ENCODE measurements at places on chromosomes 12 and 14.

GRCh38 chr14:65723348-65723747 lies 310.8 kb downstream of the FUT8 start:
- no peak for DNase-seq

DNA sequence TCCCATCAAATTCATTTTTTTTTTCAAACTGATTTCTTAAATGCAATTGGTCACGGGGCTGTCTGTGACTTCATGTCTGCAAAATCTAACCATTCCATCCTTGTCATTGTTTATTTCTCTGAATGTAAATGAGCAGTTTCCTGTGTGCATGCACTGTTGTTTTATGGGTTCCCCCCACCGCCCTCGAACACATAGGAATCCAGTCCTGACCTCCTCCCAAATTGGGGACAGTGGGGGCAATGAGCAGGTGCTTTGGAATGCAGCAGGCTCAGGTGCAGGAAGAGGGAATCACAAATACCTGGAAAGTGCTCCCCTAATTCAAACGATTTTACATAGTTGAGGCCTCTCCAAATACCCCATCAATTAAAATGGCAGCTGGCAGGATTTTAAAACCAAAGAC lies 62.6 kb upstream of the ESRRB start:
- no peak for DNase-seq

- DNase-seq, result no peak
Observed at GRCh38 chr14:101128478-101129321, 225.2 kb upstream of the RTL1 start.

- DNase-seq, result no peak
Observed at GRCh38 chr12:130968611-130969010, 14.9 kb downstream of the ADGRD1 start.

GRCh38 chr12:130639476-130640424 lies 76.3 kb downstream of the RIMBP2 start:
- DNase-seq, result peak; percentile 78

- DNase-seq, result no peak
Observed at GRCh38 chr12:131635491-131636122, 75.3 kb upstream of the SFSWAP start.

- no peak for DNase-seq
Observed at GRCh38 chr14:32710231-32710671, 228.4 kb upstream of the NPAS3 start.

DNA sequence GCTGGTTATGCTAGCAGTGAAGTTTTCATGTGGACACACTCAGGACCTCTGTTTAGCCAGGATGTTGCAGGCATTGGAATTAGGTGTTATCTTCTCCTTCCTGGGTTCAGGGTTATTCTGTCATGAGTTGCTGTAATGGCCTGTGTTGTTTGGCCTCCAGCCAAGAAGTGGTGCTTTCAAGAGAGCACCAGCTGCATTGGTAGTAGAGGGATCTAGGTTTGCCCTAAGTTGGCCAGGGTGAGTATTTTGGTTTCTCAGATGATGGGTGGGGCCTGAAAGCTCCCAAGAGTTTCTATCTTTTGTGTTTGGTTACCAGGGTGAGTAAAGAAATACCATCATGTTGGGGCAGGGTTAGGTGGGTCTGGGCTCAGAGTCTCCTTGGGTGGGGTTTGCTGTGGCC lies 2.7 kb upstream of the GZMH start:
- DNase-seq, result no peak
